Fibroblast of lung (primary cell): ENCODE measurements at places on chromosomes 12 and 14. TPM values are rescaled to one million over a fixed set of nuclear protein-coding genes. Genes with fewer than 3 reads are reported as not detected.

DNA sequence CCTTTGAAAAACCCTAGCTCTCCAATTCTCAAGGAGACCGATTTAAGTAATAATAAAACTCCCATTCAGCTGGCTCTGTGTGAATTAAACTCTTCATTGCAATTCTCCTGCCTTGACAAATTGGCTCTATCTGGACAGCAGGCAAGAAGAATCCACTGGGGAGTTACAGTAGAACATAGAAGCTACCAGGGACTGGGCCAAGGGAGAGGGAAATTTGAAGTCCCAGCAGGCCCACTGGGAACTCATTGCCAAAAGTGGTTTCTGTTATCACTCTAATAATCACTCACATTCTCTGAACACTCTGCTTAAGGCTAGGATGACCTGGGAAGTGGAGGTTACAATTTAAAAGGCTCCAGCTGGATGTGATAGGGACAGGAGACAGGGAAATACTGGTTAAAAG, 384.5 kb upstream of the CCDC196 start:
- DNase-seq, result no peak

DNA sequence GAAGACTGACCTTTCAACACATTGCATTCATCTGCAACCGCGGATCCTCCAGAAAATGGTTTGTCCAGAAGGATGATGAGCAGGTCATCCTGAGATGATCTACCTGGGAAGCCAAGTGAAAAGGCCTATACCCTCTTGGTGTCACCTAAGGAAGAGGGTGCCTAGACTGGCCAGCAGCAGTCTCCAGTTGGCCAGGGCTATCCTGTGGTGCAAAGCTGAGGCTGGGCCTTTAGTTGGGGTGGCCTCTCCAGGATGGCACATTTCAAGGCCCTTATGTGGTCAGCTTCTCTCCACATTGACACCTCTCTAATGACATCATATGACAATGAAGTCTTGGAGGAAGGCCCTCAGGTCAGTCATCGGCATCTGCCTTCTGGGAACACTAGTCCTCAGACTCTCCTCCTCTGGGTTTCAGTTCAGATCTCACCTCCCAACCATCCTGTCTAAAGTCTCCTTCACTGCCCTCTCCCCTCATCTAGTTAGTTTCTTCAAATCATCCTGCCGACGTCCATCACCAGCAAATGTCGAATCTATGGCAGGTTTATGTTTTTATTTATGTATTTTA, 3.3 kb upstream of the SLC22A17 start:
- DNase-seq, result no peak

Gene C1QL4
- 0.17 TPM in 1 of 2 replicates, not detected in the other for total RNA-seq

Gene TAS2R14
- total RNA-seq, result 2.1 and 2.6 TPM in 2 replicates
